HFFc6 (cell line): ENCODE measurements at places on chromosomes 5 and 9. TPM values are rescaled to one million over a fixed set of nuclear protein-coding genes. Genes with fewer than 3 reads are reported as not detected.

- no peak for DNase-seq
These were observed 570.6 kb downstream of the EFNA5 start for GRCh38 chr5:107100121-107100520.

GRCh38 chr5:140340605-140341121, 5.7 kb downstream of the HBEGF start:
- DNase-seq, result no peak

- DNase-seq, result no peak
These were observed 141.7 kb downstream of the ARSB start for GRCh38 chr5:78843436-78843835.

The C9 gene
- total RNA-seq, result not detected in 3 replicates

The SPINK6 gene
- total RNA-seq, result not detected in 2 replicates

The RAI14 gene
- total RNA-seq, result 277 to 350 TPM (median 287 TPM) in 3 replicates

- DNase-seq, result no peak
These were observed 50.4 kb downstream of the MAST4 start for GRCh38 chr5:66646570-66646969.

The TLX3 gene
- not detected in 3 replicates for total RNA-seq

- DNase-seq, result no peak
These were observed 95.0 kb upstream of the RUFY1 start for GRCh38 chr5:179455320-179455719.

The ATG12 gene
- 58.3 and 60.7 TPM in 2 replicates for total RNA-seq

The AGTPBP1 gene
- 9.0 to 11.0 TPM (median 10.1 TPM) in 3 replicates for total RNA-seq

- DNase-seq, result no peak
These were observed 16.4 kb upstream of the ZNF474 start for GRCh38 chr5:122112733-122113558.

The SVEP1 gene
- total RNA-seq, result 5.5 and 6.7 TPM in 2 replicates

DNA sequence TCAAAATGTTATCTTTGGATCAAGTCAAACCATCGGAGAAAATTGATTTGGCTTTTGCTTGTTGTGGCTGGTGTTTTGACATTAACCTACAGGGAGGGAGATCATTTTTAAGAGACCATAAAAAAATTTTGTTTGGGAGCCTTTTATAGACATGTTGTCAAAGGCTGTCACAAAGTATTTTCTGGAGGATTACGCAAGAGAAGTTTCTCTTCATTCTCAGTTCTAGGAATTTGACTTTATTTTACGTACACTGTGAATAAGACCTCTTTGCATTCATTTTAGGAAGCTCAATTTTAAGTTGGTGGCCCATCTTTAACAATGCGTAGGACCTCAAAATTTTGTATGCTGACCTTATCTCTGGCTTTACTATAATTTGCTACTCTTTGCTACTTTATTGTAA, 50.2 kb upstream of the SLC44A1 start:
- no peak for DNase-seq

DNA sequence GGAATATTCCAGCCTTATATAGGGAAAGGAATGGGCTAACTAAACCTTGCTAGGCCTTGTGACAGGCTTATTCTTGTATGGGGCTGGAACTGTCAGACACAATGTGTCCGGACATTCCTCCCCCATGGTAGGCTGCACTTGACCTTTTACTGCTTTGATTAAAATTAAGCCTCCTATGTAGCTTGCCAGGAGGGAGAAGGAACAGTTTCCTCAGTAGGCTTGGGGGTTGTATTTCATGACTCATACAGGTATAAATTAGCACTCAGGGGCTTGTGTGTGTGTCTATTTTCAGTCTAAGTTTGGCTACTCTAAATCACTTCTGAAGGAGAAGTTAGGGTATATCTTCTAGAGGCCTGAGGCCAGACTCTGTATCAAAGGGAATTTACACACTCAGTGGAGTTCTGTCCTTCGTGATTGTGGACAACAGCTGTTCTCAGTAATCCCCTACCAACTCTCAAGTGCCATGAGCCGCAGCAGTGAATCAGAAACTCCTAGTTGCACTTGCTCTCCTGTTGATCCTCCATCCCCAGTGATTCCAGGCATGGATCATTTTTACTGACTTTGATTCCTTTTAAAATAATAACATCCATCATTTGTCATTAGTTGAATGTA, 16.4 kb downstream of the ADAMTS16 start:
- no peak for DNase-seq

- DNase-seq, result peak; percentile 24
These were observed 1016.3 kb upstream of the SEMA6A start for GRCh38 chr5:117590944-117591343.

The CTXN3 gene
- total RNA-seq, result not detected in 2 replicates

- DNase-seq, result no peak
These were observed 71.1 kb upstream of the NEURL1B start for GRCh38 chr5:172569861-172570558.

DNA sequence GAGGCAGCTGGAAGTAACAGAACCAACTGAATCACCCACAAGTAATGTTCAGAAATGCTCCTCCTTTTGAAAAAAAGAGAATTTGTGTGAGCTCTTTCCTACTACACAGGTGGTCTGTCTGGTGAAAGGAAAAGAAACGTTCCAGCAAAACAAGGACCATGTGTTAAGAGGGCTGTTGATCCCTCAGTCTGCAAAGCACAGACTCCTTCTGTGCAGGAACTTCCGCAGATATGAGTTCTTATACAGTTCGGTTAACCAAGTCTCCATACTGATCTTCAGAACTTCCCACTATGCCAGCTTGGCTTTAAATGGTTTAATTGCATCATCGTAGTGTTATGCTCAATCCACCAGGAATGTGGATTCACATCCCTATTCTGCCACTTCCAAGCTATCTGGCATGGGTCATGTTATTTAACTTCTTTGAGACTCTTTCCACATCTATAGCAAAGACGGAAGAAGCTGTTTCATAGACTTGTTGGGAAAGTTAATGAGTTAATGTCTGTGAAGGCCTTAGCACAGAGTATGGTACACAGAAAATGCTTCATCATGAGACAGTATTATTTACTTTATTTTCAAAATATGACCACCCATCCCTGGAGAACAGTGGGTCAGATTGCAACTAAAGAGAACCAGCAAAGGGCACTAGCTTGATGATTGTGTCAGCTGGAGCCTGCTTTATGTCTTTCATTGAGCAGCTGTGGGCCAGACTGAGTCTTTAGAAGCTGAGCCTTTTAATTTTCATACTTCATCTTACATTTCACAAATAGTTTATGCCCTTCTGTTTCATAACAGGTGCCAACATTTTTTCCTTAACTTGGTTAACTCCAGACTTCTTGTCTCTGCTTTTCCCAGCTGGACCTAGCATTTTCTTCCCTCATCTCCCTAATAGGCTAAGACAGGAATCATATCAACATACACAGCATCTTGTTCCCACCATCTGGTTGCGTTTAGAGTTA, 89.9 kb downstream of the MAMDC2 start:
- no peak for DNase-seq

DNA sequence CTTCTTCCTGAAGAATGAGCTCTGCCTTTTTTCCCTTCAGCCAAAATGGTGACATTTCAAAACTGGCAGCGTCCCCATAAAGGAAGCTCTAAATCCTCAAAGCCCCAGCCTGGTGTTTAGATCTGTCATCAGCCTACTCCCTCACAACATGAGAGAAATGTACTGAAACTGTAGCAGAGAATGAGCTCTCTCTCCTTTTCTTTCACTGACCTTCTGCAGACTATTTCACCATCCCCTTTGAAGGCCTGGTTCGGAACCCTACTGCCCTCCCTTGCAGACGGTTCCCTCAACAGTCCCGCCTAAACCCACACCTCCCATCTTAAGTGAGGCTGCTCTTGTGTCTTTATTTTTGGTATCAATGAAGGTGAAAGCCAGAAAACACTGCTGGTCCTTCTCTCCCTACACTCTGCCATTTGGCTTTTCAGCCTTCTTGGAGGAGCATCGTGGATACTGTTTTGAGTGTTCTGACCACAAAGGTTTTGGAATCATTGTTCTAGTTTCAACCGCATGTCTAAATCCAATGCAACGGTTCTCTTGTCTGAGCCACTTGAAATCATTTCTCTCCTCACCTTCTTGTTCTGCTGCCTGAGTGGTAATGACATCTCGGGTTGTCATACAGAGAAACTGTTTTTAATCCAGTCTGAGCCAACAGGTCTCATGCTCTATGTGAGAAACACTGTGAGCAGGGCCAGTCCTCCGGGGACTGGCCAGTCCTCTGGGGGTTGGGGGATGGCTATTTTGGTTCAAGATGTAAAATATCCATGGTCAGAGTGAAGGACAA, 39.0 kb downstream of the ITK start:
- DNase-seq, result no peak

The GCNT4 gene
- total RNA-seq, result 5.4 to 12.5 TPM (median 6.0 TPM) in 3 replicates

- DNase-seq, result peak; percentile 69
These were observed 10.5 kb downstream of the GRAMD2B start for GRCh38 chr5:126433701-126434100.

GRCh38 chr9:79526149-79526672, 45.6 kb upstream of the TLE4 start:
- no peak for DNase-seq

The PKD2L2 gene
- total RNA-seq, result not detected in 2 replicates

The SNX2 gene
- total RNA-seq, result 43.4 to 47.7 TPM (median 46.0 TPM) in 3 replicates

The CDX1 gene
- total RNA-seq, result not detected in 2 replicates

The TIFAB gene
- total RNA-seq, result not detected in 3 replicates

- DNase-seq, result peak; percentile 75
These were observed 6.8 kb downstream of the RALGDS start for GRCh38 chr9:133113949-133114885.

GRCh38 chr5:9787861-9788600, 157.9 kb upstream of the TAS2R1 start:
- DNase-seq, result no peak

DNA sequence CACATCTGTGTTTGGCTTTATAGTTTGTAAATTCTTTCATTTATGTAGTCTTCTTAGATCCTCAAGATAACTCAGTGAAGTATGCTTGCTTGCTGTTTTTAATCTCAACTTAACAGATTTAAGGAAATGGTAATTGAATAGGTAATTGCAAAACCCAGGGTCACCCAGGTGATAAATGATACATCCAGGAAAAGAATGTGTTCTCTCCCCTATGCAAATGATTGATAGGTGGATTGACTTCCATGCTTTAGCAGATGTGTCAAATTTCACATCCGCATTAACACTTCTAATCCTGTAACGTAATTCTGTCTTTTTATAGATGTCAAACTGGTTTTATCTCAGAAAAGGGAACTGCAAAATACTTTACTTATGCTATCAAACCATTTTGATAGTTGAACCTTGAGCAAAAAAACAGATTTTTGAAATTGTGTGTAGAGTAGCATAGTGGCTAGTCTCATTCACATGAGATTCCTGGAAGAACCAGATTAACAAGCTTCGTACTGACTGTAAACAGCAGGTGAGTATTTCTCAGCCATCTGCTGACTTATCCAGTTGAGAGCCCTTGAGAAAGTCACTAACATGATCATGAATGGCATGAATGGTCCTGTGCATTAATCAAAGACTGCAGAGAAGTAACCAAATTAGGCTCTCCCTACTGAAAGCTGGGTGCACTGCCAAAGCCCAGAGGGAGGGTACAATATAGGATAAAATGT, 86.7 kb upstream of the PAM start:
- no peak for DNase-seq

DNA sequence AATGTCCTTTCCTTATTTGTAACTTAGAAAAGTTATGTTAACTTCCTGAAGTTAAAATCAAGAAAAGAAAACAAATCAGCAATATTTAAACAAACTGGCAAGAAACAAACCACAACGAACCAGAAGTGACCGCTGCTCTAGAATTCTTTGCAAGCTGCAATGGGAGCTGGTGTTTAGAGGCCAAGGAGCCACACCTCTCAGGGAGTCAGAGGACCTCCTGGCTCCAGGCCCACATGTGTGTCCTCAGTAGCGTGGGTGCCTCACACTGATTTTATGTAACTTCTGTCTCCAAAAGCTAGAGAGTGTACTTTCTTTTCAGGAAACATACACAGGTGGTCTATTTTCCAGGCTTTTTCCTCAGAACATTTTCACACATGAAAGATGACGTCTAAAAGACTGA, 100.4 kb downstream of the IRX2 start:
- DNase-seq, result no peak

- DNase-seq, result no peak
These were observed 151.4 kb upstream of the PAPPA start for GRCh38 chr9:116002181-116002580.

The PRKACG gene
- not detected in 3 replicates for total RNA-seq

DNA sequence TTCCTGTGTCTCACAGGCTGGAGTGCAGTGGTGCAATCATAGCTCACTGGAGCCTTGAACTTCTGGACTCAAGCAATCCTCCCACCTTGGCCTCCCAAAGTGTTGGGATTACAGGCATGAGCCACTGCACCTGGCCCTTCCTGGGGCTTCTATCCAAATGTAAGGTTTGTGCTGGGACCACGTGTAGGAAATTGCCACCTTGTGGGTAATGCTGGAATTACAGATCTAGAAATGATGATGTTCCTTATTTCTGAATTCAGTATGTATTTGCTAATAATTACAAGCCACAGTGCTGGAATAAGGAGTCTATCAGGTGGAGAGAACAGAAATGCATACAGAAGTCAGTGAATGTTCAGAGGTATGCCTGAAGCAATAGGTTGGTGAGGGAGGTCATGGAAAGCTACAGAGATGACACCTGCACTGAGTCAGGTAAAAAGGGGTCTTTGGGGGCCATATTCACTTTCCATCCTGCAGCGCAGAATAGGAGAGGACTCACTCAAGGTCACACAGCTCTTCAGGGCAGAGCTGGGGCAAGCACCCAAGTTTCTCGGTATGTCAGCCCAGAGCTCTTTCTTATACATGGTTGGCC, 8.8 kb upstream of the IGFBPL1 start:
- DNase-seq, result peak; percentile 38

The NSMF gene
- total RNA-seq, result 28.1 to 28.9 TPM (median 28.7 TPM) in 3 replicates

DNA sequence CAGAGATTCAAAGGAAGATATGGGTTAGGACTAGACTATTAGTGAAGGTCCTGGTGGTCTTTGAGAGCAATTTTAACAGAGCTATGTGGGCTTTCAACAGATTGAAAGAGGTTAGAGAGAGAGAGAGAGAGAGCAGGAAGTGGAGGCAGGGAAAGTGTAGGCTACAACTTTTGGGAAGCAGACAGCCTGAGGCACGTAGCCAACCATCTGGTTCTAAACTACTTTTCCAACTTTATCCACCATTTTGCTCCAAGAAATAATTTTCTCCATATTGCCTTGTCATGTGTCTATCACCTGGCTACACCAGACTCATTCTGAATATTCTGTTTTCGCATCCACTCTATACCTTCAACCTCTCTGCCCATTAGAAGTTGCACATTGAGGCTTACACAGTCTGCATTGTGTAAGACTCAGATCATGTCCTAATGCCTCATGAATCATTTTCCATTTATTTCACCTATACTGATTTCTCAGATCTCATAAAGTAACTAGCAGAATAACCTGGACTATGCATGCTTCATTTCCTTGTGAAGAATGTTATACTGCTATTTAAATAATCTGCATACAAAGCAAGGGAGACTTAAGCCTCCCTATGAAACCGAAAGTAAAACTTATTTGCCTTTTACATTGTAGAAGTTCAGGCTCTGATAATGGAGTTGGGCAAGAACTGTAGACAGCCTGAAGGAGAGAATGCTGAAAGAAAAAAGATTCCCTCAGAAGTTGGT, 235.6 kb downstream of the ELAVL2 start:
- no peak for DNase-seq

GRCh38 chr5:60161340-60161934, 267.9 kb upstream of the PDE4D start:
- DNase-seq, result peak; percentile 35

DNA sequence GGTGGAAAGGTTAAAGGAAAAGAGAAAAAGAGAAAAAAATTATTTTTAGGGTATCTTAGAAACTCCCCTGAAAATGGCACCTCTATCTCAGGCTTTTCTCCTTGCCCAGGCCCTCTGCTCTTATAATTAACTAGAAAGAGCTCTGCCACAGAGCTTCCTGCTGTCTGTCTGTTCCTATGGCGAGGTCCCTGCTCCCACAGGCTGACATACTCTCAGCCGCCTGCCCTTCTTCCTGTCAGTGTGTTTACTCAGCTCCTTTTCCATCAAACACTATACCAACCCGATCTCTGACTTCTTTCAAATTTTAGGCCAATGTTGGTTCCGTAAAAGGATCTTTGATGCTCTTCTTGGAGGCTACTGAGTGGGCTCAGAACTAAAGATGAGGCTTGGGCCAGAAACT, 482.6 kb downstream of the DMAC1 start:
- DNase-seq, result no peak
